ENCODE measurements at places on chromosomes 2 and 18.

DNA sequence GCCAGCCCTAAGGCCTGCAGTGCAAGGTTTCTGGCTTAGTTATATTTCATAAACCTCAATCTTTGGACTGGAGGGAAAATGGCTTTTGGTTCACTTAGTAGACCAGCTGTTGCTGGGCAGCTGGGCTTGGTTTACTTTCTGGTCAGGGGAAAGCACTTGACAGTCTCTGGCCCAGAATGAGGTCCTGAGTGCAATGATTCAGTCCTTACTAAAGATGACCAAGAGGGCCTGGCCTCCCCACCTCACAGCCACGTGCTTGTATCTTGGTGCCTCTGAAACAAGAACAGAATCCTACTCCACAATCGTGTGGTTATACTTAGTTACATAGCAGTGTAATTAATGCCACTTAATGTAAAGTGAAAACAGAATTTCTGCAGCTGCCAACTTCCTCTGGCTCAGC is 325.5 kb upstream of the MEIS1 start:
- DNase-seq, result no peak

DNA sequence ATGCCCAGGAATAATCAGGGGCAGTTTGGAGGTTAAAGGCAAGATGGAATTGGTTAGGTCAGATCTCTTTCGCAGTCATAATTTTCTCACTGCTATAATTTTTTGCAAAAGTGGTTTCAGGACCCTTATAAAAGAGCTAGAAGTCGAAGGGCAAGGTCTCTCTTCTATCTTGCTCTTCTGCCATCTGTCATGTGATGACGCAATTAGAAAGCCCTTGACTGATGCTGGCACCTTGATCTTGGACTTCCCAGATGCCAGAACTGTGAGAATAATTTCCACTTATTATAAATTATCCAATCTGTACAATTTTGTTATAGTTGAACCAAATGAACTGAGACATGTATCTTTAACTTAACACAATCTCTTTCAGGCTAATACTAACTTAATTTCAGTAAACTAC is 6.3 kb upstream of the RALBP1 start:
- DNase-seq, result no peak

DNA sequence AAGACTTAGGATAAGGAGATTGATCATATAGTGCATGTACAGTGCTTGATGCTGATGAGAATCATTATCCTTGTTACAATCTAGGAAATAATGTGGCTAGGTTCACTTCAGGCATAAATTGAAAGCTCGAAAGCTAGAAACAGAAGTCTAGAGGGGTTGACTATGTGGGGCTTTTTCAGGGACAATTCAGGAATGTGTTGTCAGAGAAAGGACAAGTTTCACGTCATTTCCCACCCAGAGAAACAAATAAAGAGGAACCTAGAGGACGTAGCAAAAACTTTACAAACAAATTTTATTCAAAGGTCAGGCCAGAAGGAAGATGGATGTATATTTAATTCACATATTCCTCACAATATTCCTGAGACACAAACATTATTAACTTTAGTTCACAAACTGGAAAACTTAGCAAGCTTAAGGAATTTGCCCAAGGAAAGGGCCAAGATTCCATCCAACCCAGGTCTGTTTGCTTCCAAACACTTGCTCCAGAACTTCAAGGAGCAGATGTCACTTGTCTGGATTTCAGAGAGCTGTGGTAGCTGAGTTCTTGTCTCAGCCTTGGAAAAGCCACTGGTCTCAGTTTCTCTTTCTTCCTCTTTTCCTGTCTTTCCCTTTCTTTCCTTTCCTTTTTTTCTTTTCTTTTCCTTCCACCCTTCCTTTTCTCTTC is 7.4 kb downstream of the CYRIA start:
- DNase-seq, result no peak

- no peak for DNase-seq
Observed at GRCh38 chr2:211722928-211723327, 815.7 kb downstream of the ERBB4 start.

GRCh38 chr2:24919506-24920097 is 435 bp downstream of the ADCY3 start:
- no peak for DNase-seq

- no peak for DNase-seq
Observed at GRCh38 chr18:69567813-69568488, 167.3 kb downstream of the DOK6 start.

Measured in activated CD8-positive, alpha-beta memory T cell treated with anti-CD3 and anti-CD28 coated beads for 1 hour (primary cell).